Glomerular endothelial cell (primary cell): ENCODE measurements at places on chromosomes 2 and 18. TPM values are rescaled to one million over a fixed set of nuclear protein-coding genes. Genes with fewer than 3 reads are reported as not detected.

IL36G gene
- total RNA-seq: not detected in 2 replicates

CYP27C1 gene
- 1.9 and 2.3 TPM in 2 replicates for total RNA-seq

YWHAQ gene
- total RNA-seq: 305 and 357 TPM in 2 replicates

LAMA3 gene
- 1.9 and 4.9 TPM in 2 replicates for total RNA-seq

ALLC gene
- not detected in 2 replicates for total RNA-seq

CDKL4 gene
- total RNA-seq: not detected in 2 replicates

CBLN2 gene
- total RNA-seq: 0.47 TPM in 1 of 2 replicates, not detected in the other

AQP12B gene
- not detected in 2 replicates for total RNA-seq

MPHOSPH10 gene
- 17.9 and 23.2 TPM in 2 replicates for total RNA-seq

POTEE gene
- total RNA-seq: not detected in 2 replicates

DYNAP gene
- total RNA-seq: not detected in 2 replicates

CCDC178 gene
- total RNA-seq: 1.2 and 2.9 TPM in 2 replicates

APCDD1 gene
- total RNA-seq: 0.10 and 0.12 TPM in 2 replicates

SATB2 gene
- 2.6 and 5.0 TPM in 2 replicates for total RNA-seq

GKN2 gene
- total RNA-seq: not detected in 2 replicates

KLHL14 gene
- total RNA-seq: 0.47 and 0.48 TPM in 2 replicates

TCF4 gene
- 162 and 344 TPM in 2 replicates for total RNA-seq

PDCL3 gene
- total RNA-seq: 15.1 and 24.5 TPM in 2 replicates

SFXN5 gene
- total RNA-seq: 16.9 and 29.5 TPM in 2 replicates

SEH1L gene
- total RNA-seq: 22.5 and 25.3 TPM in 2 replicates

LIMS4 gene
- total RNA-seq: 55.2 and 102 TPM in 2 replicates

CMPK2 gene
- 6.2 and 36.6 TPM in 2 replicates for total RNA-seq

ST6GAL2 gene
- 17.4 and 39.5 TPM in 2 replicates for total RNA-seq

IHH gene
- total RNA-seq: not detected in 2 replicates

CNPPD1 gene
- total RNA-seq: 33.2 and 40.3 TPM in 2 replicates

ADAM23 gene
- 5.8 and 9.9 TPM in 2 replicates for total RNA-seq

GPR39 gene
- total RNA-seq: 0.29 and 1.2 TPM in 2 replicates

RAD51AP2 gene
- not detected in 2 replicates for total RNA-seq

MEIS1 gene
- total RNA-seq: 11.8 and 23.5 TPM in 2 replicates

ALPG gene
- total RNA-seq: not detected in 2 replicates

LYG1 gene
- 1.2 TPM in 1 of 2 replicates, not detected in the other for total RNA-seq

GLI2 gene
- total RNA-seq: 1.7 and 3.7 TPM in 2 replicates

AMER3 gene
- total RNA-seq: not detected in 2 replicates

UGP2 gene
- total RNA-seq: 57.5 and 59.2 TPM in 2 replicates

KATNAL2 gene
- 1.6 and 2.4 TPM in 2 replicates for total RNA-seq

ARHGEF33 gene
- total RNA-seq: 0.18 and 0.19 TPM in 2 replicates

IGFBP2 gene
- 268 and 272 TPM in 2 replicates for total RNA-seq

ANKRD36C gene
- 15.8 and 38.4 TPM in 2 replicates for total RNA-seq

HMSD gene
- 0.41 TPM in 1 of 2 replicates, not detected in the other for total RNA-seq

INPP5D gene
- total RNA-seq: 26.2 and 46.3 TPM in 2 replicates

ITGB6 gene
- 0.47 and 0.68 TPM in 2 replicates for total RNA-seq

GPN1 gene
- 32.7 and 48.1 TPM in 2 replicates for total RNA-seq

FZD7 gene
- 9.2 and 10.5 TPM in 2 replicates for total RNA-seq

CTLA4 gene
- not detected in 2 replicates for total RNA-seq

SLC19A3 gene
- total RNA-seq: not detected in 2 replicates

CTAGE1 gene
- not detected in 2 replicates for total RNA-seq

POTEI gene
- total RNA-seq: 0.06 TPM in 1 of 2 replicates, not detected in the other

MBD2 gene
- total RNA-seq: 21.7 and 25.1 TPM in 2 replicates

SH3RF3 gene
- 32.5 and 35.8 TPM in 2 replicates for total RNA-seq

FLACC1 gene
- 0.15 and 0.23 TPM in 2 replicates for total RNA-seq

RUFY4 gene
- not detected in 2 replicates for total RNA-seq

CRYGC gene
- not detected in 2 replicates for total RNA-seq

IL37 gene
- not detected in 2 replicates for total RNA-seq

DSC1 gene
- not detected in 2 replicates for total RNA-seq

ST8SIA5 gene
- total RNA-seq: 0.24 and 2.6 TPM in 2 replicates

RTP5 gene
- not detected in 2 replicates for total RNA-seq

HNMT gene
- 1.1 and 1.4 TPM in 2 replicates for total RNA-seq

CCDC142 gene
- total RNA-seq: 12.5 and 19.3 TPM in 2 replicates

SCN9A gene
- total RNA-seq: 9.3 and 10.0 TPM in 2 replicates
